ENCODE measurements at places on chromosomes 11 and 22.

GRCh38 chr11:57097149-57097548, 84.6 kb upstream of the LRRC55 start:
- DNase-seq = no peak

GRCh38 chr11:46475051-46475925, 83.7 kb upstream of the CHRM4 start:
- no peak for DNase-seq

GRCh38 chr11:117796872-117797529, at the start of gene DSCAML1:
Gene DSCAML1 (minus strand): TSS chr11:117797216. CDS start chr11:117797079, 137 bp downstream.
- no peak for DNase-seq

- DNase-seq = no peak
These were observed 6.6 kb upstream of the CCDC134 start for GRCh38 chr22:41793871-41794270.

- DNase-seq = no peak
These were observed 45.7 kb downstream of the PDGFD start for GRCh38 chr11:104118105-104118744.

DNA sequence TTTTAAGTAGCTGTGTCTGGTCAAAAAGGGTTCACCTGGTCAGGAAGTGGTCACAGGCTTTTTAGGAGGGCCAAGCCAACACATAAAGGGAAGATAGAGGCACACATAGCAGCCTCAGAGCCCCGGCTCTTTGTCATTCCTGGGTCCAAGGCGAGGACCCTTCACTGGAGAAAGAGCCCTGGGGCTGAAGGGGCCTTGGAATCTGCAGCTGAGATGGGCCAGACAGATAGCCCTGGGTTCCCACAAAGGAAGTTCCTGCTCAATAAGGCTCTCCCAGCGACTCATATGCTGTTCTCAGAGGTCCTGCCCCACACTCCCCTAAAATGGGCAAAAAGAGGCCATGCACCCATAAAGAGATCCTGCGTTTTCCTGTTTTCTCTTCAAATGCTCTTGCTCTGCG, 77.7 kb downstream of the LINC01488 start:
- DNase-seq = no peak

GRCh38 chr11:7383406-7383805, 101.9 kb upstream of the OLFML1 start:
- DNase-seq = no peak

- no peak for DNase-seq
These were observed 62.5 kb upstream of the GNAZ start for GRCh38 chr22:23007823-23008222.

DNA sequence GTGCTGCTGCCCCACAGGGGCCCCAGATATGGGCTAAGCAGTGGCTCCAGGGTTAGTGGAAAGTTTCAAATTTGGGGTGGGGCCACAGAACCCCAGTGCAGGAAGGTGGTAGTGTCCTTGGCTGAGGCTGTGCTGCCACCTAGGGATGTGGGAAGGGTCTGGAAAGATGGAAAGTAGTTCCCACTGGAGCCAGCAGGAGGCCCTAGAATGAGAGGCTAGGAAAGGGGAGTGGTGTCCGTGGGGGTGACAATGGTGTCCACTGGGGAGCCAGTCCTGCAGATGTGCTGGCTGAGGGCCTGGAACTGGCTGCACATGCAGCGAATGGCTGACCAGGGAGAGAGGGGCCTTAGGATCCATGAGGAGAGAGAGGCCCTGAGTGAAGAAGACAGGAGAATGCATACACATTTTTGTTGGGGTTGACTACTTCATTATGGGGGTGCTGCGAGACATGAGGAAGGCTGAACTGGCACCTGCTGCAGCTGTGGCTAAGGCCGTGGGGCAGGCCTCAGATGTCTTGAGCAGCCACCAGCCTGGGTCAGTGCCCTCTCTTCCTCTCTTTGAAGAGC, 21.1 kb downstream of the RFPL3 start:
- DNase-seq = no peak

DNA sequence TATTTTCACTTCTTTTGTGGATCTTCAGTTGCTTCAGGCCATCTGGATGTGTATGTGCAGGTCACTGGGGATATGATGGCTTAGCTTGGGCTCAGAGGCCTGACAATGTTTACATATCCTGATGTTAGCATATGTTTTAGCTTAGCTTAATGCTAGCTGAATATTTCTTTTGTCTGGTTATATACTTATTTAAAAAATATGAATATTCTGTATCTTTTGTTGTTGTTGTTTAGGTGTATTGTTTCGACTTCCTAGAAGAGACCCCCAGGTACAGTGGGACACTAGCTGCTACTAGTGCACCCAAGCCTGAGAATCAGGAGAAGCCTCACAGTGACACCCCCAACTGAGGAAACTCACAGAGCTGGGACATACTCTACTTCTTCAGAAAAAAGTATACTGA, at the start of gene KDM4E:
KDM4E (plus strand) TSS at position 301 of the 400 bp plus-strand sequence. CDS start 300 bp downstream, outside the sequence.
- no peak for DNase-seq

GRCh38 chr22:30926706-30927105, 41.9 kb downstream of the MORC2 start:
- no peak for DNase-seq

- no peak for DNase-seq
These were observed 21.6 kb downstream of the PARVG start for GRCh38 chr22:44202261-44202789.

GRCh38 chr22:50342651-50343540, at the start of gene PPP6R2:
Gene PPP6R2 (plus strand): TSS chr22:50343327. CDS start chr22:50393909, 50,582 bp downstream.
- DNase-seq = peak; percentile 83

- no peak for DNase-seq
These were observed 36.5 kb downstream of the OSBPL5 start for GRCh38 chr11:3128356-3129180.

GRCh38 chr22:20093418-20094196, 13.6 kb downstream of the DGCR8 start:
- no peak for DNase-seq

GRCh38 chr11:105282658-105283057, 143.1 kb upstream of the CARD18 start:
- no peak for DNase-seq

- no peak for DNase-seq
These were observed 72.1 kb upstream of the CD44 start for GRCh38 chr11:35066783-35067423.

DNA sequence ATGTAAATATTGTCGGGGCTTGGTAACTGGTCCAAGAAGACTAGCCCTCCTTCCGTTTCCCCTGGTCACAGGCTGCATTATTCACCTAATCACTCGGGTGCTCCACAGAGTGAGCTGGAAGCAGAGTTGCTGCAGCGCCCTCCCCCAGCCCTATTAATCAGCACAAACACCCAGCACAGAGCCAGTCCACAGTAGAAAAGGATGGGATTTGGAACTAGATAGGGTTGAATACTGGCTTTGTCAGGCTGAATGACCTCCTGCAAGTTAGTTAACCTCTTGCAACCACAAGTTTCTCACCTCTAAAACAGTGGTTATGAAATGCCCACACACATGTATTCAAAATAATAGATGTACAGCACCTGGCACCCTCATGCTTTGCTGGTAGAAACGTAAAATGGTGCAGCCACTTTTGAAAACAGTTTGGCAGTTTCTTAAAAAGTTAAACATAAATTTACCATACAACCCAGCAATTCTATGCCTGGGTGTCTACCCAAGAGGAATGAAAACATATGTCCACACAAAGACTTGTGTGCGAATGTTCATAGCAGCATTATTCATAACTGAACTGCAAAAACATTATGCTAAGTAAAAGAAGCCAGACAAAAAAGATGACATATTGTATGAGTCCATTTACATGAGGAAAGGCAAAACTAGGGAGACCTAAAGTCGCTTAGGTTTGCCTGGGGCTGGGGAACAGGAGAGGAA, 31.7 kb upstream of the APLP2 start:
- DNase-seq = no peak
